Spinal cord (tissue), 10 donors: ENCODE measurements at places on chromosomes 12 and 14. TPM values are rescaled to one million over a fixed set of nuclear protein-coding genes. Genes with fewer than 3 reads are reported as not detected.

- no peaks in the 10 kb centered on the region for H3K36me3 ChIP-seq
- no peak overlapping the region for H3K4me3 ChIP-seq
- H3K4me1 ChIP-seq: peaks cover 22% of the 10 kb centered on the region
Observed at GRCh38 chr12:114815026-114815795, 131.2 kb upstream of the TBX3 start.

GRCh38 chr12:93378998-93379325 is 1.2 kb downstream of the NUDT4 start:
- no peaks in the 10 kb centered on the region for H3K27me3 ChIP-seq
- no peaks in the 10 kb centered on the region for H3K36me3 ChIP-seq
- peak overlapping the region; percentile 99 for H3K4me3 ChIP-seq
- peaks cover 27% of the 10 kb centered on the region for H3K4me1 ChIP-seq

- no peaks in the 10 kb centered on the region for H3K36me3 ChIP-seq
- no peak overlapping the region for H3K4me3 ChIP-seq
- no peak for DNase-seq
- H3K27ac ChIP-seq: no peak overlapping the region
Observed at GRCh38 chr14:68532496-68532895, 260.4 kb downstream of the ZFP36L1 start.

- H3K4me1 ChIP-seq: no peaks in the 10 kb centered on the region
- H3K36me3 ChIP-seq: no peaks in the 10 kb centered on the region
- H3K27me3 ChIP-seq: no peaks in the 10 kb centered on the region
- peak overlapping the region; percentile 29 for H3K27ac ChIP-seq
Observed at GRCh38 chr12:46473634-46474329, 101.2 kb upstream of the SLC38A2 start.

Gene VWF
- 40.4 TPM for total RNA-seq
